H7 (cell line): ENCODE measurements at places on chromosomes 4 and X.

DNA sequence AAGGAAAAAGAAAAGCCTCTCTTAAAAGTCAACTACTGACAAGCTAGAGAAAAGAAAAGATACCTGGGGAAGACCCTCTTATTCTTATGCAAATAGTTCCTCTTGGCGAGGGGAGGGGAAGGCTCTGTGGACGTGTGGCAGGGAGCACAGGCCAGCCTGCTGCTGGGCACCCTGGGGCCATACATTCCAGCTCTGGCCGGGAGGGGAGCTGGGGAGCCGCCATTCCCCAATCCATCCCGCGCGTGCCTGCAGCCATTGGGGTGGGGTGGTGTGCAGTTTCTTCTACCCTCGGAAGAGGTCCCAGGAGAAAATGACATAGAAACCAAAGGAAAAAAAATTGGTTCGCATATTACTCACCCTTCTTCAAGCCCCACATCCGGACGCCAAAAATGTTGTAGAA lies 1496.4 kb downstream of the RPA4 start:
- peak; percentile 69 for DNase-seq

- no peak for DNase-seq
Measured at GRCh38 chr4:102640669-102641068, 120.1 kb downstream of the MANBA start.

- DNase-seq = no peak
Measured at GRCh38 chr4:1611501-1611870, 72.6 kb downstream of the FAM53A start.

- DNase-seq = no peak
Measured at GRCh38 chr4:6184169-6184568, 16.2 kb downstream of the JAKMIP1 start.

GRCh38 chr4:138959097-138959815 lies 56.3 kb upstream of the NOCT start:
- no peak for DNase-seq

- DNase-seq = no peak
Measured at GRCh38 chr4:110201502-110201901, 3.1 kb upstream of the ELOVL6 start.

GRCh38 chr4:18695733-18696527 lies 674.4 kb upstream of the LCORL start:
- no peak for DNase-seq

DNA sequence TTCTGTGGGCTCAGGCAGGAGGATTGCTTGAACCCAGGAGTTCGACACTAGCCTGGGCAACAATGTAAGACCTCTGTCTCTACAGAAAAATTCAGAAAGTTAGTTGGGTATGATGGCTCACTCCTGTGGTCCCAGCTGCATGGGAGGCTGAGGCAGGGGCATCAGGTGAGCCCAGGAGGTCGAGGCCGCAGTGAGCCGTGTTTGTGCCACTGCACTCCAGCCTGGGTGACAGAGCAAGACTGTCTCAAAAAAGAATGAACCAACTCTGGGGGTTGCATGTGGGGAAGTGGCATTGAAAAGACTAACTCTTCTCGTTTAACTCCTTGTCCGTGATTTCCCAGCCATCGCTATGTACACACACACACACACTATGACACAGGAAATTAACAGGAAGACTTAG lies 26.9 kb downstream of the ENOPH1 start:
- DNase-seq = no peak

DNA sequence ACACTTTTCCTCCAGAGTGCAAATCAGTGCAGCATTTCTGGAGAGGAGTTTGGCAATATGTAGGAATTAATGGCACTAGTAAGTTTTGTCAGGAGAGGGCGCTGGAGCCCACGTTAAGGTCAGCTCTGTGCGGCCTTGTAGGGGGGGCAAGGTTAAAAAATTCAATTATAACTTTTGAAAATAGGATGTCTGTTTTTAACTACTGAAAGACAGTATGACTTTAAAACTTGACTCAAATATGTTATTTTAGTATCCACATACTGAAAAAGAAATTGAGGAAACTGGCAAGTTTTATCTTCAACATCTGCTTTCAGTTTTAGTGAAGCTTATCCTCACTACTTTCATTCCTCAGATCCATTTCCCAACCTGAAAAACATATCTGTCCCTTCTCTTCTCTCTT lies 30.9 kb upstream of the HSD17B13 start:
- DNase-seq = peak; percentile 71

DNA sequence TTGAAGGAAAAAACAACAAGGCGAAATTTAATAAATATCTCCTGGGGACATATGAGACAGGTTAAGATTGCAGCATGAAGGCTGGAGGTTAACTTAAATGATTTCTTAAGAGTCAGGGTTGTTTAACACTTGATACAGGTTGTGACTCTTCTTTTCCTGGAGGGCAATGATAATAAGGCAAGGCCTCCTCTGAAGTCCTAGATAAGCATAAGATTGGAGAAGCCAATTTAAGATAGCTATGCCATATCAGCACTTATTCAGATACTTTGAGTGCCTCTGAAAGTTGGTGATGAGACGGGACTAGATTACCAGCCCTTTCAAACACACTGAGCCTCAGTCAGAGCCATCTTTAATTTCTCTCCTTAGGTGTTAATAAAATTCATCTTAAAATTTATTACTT lies 350.8 kb downstream of the FBXO8 start:
- DNase-seq = no peak

DNA sequence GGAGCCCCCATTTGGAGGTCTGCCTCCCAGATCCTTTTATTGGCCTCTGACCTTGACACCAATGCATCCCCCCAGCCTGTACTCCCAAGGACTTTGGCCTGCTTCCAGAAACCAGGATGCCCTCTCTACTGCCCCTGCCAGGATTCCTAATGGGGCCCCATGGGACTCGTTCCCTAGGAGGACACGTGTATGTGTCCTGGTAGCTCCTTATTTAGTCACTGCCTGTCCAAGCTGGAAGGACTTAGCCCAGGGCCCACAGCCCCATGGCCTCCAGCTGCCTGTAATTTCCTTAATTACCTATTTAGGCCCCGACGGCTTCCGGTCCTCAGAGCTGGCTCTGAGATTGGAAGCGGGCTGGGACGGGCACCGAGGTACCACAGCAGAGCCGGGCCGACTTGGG lies 9.4 kb downstream of the ATP2B3 start:
- DNase-seq = no peak

- DNase-seq = no peak
Measured at GRCh38 chrX:124023838-124024238, 62.3 kb downstream of the STAG2 start.

GRCh38 chr4:184473499-184474262 lies 669 bp downstream of the IRF2 start:
- DNase-seq = peak; percentile 81

GRCh38 chr4:44147571-44148075 lies 301.0 kb downstream of the KCTD8 start:
- DNase-seq = no peak

- no peak for DNase-seq
Measured at GRCh38 chr4:77026322-77026704, 49.5 kb downstream of the CCNI start.

GRCh38 chr4:51930557-51930956 lies 87.6 kb downstream of the DCUN1D4 start:
- no peak for DNase-seq

GRCh38 chrX:107480272-107480671 lies 30.8 kb downstream of the FRMPD3 start:
- DNase-seq = no peak

- no peak for DNase-seq
Measured at GRCh38 chr4:14917298-14917633, 85.0 kb upstream of the CPEB2 start.

GRCh38 chr4:142698552-142698951 lies 147.5 kb downstream of the INPP4B start:
- DNase-seq = no peak

DNA sequence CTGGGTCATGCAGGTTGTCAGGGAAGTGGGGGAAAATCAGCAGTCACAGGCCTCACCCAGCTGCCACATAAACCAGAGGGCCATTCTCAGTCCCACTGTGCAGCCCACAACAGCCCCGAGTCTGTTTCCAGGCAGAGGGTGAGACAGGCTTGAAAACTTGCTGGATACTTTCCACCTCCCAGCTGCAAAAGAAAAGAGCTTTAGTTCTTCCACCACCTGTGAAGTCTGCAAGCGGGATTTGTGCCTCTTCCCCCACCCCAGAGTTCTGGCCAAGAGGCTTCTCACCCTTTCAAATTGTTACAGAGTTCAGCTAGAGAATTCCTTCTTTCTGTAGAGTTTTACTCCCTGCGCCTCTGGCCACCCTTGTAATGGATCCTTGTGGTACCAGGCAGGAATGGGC lies 115.5 kb upstream of the ZDHHC15 start:
- no peak for DNase-seq

GRCh38 chrX:103092942-103093341 lies at the start of gene NXF3:
Gene NXF3, minus strand, starts transcription at chrX:103093143. Its CDS starts 120 bp downstream, at chrX:103093023.
- no peak for DNase-seq

- DNase-seq = no peak
Measured at GRCh38 chr4:88661739-88662138, 35.9 kb downstream of the NAP1L5 start.

- DNase-seq = no peak
Measured at GRCh38 chr4:36476135-36476534, 194.7 kb downstream of the DTHD1 start.

GRCh38 chrX:9258421-9259104 lies 206.3 kb upstream of the TBL1X start:
- no peak for DNase-seq

GRCh38 chrX:150587585-150588503 lies 19.4 kb downstream of the MTM1 start:
- no peak for DNase-seq

- peak; percentile 10 for DNase-seq
Measured at GRCh38 chrX:51148848-51149247, 183.8 kb upstream of the NUDT10 start.

GRCh38 chr4:83114576-83114975 lies at the start of gene PLAC8:
Gene PLAC8, minus strand, starts transcription at chr4:83114729. Its CDS starts 6,808 bp downstream, at chr4:83107921.
- DNase-seq = no peak

DNA sequence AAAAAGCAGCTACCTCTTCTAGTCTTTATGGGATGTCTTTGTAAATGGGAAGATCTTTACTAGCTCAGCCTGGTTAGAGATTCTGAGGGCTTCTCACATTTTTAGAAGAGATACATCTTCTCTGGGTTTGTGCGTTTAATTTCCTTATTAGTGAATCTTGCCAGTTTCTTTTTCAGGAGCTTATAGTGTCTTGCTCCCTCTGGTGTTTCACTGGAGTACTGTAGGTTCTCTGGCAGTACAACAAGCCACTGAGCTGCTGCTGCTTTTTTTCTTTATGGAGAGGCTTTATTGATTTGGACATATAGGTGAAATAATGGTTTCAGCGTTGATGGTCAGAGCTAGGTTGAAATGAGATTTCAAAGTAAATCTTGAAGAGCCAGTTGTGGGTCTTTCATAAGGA lies 82.9 kb downstream of the LAS1L start:
- peak; percentile 13 for DNase-seq

DNA sequence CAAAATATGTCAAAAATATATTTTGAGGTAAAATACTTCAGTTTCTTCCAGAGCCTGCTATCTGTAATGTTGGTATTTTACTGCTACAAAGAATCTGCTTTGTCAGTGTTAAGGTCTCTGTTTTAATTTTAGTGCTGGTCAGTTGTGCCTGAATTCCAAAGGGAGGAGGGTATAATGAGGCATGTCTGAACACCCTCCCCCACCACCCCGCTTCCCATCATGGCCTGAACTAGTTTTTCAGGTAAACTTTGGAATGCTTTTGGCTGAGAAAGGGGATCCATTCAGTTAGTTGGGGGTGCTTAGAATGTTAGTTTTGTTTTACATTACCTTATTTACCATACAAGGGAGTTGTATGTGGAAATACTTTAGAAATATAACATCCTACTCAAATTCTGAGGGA lies 158.5 kb downstream of the MID1IP1 start:
- no peak for DNase-seq

- no peak for DNase-seq
Measured at GRCh38 chr4:123340381-123340701, 56.3 kb upstream of the SPRY1 start.

- no peak for DNase-seq
Measured at GRCh38 chrX:46642145-46642544, 68.6 kb downstream of the CHST7 start.

- no peak for DNase-seq
Measured at GRCh38 chr4:47330866-47331265, 132.6 kb downstream of the COMMD8 start.

DNA sequence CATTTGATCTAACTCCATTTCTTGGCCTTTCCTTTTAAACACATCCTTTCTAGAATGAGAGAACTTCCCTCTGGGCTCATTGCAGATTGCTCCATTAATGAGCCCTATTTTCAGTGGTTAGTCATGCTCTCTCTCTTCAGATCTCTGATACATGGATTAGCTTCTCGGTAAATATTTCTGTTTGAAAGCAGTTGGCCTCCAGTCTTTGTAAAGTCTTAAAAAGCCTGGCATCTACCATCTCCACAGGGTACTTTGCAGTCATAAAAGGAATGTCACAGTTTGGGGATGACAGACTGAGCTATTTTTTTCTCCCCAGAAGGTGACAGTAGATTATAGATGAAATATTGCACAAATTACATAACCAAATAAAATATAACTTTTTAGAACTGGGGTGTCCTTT lies 72.7 kb downstream of the UNC5C start:
- DNase-seq = no peak

- DNase-seq = peak; percentile 7
Measured at GRCh38 chr4:22237846-22238494, 277.9 kb downstream of the ADGRA3 start.

DNA sequence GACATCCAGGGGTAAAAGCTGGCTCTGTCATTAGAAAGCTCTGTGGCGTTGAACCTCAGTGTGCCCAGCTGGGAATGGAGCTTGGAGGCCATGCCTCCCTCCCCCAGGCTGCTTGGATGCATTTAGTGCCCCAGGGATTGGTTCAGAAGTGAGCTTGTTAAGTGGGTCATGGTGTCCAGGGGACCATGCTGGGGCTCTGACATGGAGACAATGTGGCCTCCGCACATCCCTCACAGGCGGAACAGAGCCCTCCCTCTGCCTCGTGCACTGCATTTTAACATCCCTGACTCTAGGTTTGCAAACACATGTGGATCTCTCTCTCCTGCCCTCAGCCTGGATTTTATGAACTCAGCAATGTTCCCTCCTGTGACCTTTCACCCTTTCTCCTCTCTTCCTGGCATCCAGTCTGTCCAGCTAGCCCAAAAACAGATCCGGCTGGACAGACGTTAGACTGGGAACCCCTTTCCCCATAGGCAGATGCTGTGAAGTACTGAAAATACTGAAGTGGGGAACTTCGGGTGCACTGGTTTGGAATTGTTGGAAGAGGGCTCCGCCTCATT lies 81.5 kb downstream of the SORCS2 start:
- no peak for DNase-seq

- DNase-seq = no peak
Measured at GRCh38 chrX:15906041-15906943, 51.7 kb upstream of the AP1S2 start.

GRCh38 chr4:91961504-91961903 lies 342.3 kb upstream of the GRID2 start:
- DNase-seq = no peak

DNA sequence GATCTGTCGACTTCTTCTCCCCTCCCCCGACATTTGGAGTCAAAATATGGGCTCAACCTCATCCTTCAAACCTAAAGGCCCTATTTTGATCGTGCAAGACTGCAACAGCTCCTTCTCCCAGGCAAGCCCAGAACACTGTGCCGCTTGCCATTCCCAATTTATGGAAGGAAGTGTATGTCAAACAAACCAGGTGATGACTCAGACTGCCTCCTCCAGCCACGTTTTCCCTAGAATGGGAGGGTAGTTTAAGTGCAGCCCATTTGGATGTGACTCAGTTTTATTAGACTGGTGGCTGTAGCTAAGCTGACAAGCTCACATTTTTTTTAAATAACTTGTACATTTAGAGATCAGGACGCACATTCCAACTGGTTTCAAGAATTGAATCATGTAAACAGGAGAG lies 570.4 kb upstream of the DIPK2B start:
- DNase-seq = no peak

GRCh38 chrX:153708415-153708814 lies 15.8 kb downstream of the BCAP31 start:
- DNase-seq = peak; percentile 83

- peak; percentile 91 for DNase-seq
Measured at GRCh38 chr4:2393353-2394270, 24.8 kb downstream of the ZFYVE28 start.
